EL (cell line): ENCODE measurements at places on chromosomes 3 and 15.
A peak's percentile ranks its signal among the peaks of the same experiment; 100 is the strongest.

GRCh38 chr3:172522871-172523818 is at the start of gene TNFSF10:
Gene TNFSF10 (minus strand): TSS chr3:172523430. CDS start chr3:172523384, 46 bp downstream.
- DNase-seq: peak; percentile 37

DNA sequence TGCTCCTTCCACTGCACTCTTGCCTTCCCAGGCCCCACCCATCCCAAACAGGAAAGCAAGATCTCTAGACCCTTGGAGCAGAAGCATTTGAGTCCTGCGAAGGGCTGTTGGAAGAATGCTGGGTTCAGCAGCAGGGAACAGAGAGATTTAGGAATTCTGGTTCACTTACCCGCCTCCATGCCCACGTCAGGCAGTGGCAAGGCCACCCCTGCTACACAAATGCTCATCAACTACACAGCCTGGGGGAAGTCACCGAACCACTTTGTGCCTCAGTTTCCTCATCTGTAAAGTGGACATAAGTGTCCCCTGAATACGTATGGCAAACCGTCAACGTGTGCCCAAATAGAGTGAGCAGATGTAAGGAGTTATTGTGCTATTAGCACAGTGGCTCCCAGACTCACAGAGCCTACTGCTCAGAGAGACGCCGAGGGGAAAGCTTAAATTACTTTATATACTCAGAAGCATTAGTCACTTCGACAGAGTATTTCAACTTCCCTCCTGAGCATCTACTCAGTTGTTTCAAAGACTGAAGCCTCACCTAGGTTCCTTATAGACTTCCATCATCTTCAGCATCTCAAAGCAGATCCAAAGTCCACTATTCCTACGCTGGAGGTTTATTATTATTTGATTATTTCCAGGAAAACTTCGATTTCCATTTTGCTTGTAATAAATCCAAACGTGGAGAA is 905 bp downstream of the HOMER2 start:
- peak; percentile 5 for DNase-seq

DNA sequence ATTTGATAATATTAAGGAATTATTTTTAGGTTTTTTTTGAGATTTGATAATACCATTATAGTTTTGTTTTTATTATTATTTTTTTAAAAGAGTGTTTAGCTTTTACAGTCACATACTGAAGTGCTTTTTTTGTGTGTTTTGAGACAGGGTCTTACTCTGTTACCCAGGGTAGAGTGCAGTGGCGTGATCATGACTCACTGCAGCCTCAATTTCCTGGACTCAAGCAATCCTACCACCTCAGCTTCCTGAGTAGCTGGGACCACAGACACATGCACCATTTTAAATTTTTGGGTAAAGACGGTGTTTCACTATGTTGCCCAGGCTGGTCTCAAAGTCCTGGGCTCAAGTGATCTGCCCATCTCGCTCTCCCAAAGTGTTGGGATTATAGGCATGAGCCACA is 73.0 kb downstream of the SUMF1 start:
- DNase-seq: peak; percentile 37

DNA sequence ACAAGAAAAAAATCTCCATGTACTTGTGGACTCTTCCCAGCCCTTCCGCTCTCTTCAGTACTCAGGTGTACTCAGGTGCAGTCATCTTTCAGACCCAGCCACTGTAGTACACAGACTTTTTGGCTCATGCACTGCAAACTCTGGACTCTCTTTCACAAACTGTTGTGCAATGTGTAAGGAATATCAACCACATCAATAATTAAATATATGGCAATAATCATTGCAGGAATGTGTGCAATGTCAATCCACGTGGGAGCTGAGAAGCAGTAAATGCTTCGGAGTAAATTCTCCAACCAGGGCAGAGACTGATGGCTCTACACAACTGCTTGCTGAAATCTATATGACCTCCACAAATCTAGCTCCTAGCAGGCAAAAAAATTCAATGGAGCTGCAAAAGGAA is 287.3 kb upstream of the COL8A1 start:
- DNase-seq: no peak

DNA sequence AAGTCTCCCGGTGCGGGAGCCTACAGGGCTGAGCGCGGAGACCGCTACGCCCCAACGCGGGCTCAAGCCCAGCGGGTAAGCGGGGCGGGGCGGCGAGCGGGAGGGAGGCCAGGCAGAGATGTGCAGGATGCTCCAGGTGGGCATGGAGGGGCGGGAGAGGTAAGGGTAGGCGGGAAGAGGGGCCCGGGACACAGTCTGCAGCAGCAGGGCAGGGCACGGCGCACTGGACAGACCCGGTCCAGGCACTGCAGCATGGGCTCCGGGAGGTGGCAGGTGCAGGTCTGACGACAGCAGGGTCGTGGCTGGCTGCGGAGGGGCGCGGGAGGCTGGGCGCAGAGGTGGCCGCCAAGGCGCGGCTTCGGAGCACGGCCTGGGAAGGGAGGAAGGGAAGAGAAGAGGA is 102.8 kb downstream of the GABRB3 start:
- DNase-seq: no peak

GRCh38 chr3:182626484-182627467 is 166.5 kb upstream of the ATP11B start:
- DNase-seq: no peak

DNA sequence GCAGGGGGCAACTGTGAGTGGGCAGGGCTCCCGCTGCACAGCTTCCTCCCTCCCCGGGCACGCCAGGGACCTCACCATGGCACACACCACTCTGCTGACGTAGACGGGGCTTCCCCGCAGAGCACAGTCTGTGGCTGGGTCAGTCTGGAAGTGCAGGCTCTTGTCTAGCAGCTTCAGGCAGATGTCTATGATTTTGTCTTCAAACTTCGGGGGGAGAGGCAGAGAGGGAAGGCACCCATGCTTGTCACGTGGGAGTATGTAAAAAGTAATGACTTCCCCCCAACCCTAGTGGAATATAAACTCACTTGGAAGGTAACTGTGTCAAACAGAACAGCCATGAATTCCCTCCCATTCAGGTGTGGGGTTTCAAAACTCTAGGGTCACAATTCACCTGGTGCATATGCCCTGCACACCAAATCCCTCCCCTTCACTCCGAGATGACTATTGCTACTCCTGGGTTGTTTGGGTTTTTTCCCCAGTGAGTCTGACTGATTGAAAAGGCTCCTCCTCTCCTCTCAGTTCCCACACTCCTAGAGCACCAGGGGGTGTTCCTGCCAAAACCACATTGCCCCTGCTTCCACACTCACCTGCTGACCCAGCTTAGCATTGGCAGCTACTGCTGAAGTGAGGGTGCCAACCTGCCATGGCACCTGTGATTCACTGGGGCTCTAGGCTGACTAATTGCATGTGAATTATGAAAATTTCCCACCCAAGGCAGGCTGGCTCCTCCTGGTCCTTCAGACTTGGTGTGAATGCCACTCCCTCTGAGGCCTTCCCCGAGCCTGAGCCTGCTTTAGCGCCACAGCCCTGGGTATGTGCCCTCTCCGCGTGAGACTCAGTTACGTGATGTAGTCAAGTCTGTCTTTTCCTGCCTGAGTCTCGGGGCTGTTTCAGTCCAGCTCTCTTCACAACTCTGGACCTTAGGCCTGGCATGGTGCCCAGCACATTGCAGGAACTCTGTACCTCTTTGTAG is 13.0 kb downstream of the TGM5 start:
- peak; percentile 45 for DNase-seq

DNA sequence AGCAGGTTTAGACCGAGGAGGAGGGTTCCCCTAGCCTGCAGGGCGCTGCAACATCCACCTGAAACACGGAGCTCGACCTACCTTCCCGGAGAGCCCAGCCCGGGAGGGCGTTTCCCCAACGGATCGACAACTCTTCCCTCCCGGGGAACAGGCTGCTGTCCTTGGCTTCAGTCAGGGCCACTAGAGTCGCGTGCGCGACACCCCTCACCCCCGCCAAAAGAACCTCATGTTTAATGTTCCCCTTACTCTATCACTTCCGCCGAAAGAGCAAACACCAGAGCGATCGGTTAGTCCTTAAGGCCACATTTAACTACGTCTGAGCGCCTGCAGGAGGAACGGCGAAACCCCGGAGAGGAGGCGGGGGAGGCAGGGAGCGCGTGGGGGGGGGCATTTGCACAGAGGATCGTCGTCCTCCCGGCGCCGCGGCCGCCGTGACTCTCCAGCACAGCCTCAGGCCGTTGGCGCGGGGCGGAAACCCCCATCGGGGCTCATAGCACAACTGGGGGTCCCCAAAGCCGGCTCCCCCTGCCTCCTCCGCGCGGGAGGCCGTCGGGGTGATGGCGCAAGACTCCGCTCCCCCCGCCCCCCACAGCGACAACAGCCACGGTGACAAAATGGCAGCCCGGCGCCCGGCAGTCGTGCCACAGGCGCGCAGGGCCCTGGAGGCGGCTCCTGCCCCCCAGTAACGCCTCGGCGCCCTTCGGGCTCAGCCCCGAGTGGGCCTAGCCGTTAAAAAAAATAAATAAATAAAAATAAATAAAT is 3.2 kb downstream of the ANP32A start:
- DNase-seq: peak; percentile 67

DNA sequence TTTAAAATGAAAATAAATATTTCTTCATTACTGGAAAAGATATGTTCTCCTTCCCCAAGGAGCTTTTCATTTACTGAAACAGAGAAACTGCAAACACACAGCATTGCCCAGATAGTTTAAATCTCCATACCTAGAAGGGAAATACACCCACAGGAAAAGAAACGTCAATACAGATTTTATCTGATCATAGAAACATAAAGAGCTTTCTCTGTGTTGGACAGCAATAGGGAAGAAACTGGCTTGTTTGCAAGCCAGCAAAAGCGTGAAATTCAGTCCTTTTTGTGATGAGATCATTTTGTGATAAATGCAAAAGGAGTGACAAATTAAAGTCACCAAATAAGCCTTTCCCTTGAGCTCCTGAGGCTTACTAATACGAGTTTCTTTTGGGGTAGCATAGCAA is 398.0 kb downstream of the TIGIT start:
- no peak for DNase-seq

DNA sequence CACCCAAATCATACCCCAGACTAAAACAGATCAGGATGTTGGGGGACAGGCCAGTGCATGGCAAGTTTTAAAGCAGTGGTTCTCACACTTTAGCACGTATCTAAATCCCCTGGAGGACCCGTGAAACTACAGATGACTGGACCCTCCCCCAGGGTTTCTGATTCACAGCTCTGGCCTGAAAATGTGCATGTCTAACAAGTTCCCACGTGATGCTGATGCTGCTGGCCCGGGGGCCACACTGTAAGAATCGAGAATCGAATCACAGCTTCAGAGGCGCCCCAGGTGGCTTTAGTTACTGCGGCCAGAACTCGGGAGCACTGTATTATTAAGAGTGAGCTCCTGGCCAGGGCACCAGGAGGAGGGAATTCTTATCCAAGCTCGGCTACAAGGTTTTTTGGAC is 11.6 kb downstream of the ADAMTS17 start:
- no peak for DNase-seq

DNA sequence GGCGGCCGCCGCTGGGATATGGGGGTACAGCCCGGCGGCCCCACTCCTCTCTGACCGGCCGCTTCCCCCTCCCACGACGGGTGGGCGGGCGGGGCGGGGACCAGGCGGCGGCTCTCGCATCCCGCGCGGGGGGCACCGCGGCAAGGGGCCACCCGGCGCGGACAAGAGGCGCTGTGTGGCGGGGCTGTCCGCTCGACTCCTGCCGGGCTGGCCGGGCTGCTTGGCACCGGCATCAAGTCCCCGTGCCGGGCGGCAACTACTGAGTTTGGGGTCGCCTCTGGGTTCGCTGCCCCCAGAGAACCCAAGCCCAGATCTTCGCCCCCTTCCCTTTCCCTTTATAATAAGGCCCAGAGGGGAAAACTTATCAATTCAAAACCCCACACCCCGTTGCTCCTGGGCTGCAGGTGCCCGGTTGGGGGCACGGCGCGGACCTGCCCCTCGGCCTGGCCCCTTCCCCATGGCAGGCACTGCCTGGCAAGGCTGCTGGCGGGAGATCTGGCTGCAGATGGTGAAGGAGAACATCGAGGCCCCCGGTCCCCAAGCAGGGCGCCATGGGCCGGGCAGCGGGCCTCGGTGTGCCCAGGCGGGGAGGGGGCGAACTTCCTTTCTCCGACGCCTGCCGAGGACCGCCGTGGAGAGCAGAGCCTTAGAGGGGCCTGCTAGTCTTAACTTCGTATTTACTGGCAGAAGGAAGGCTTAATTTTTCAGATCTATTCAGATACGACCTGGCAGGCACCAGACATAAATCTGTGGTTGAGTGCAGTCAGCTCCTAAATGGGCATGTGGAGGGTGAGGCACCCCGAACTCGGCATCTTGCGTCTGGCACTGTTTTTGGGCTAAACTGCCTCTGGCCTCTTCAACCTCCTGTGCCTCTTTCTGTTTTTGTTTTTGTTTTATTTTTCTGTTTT is 911 bp downstream of the APBA2 start:
- peak; percentile 14 for DNase-seq

DNA sequence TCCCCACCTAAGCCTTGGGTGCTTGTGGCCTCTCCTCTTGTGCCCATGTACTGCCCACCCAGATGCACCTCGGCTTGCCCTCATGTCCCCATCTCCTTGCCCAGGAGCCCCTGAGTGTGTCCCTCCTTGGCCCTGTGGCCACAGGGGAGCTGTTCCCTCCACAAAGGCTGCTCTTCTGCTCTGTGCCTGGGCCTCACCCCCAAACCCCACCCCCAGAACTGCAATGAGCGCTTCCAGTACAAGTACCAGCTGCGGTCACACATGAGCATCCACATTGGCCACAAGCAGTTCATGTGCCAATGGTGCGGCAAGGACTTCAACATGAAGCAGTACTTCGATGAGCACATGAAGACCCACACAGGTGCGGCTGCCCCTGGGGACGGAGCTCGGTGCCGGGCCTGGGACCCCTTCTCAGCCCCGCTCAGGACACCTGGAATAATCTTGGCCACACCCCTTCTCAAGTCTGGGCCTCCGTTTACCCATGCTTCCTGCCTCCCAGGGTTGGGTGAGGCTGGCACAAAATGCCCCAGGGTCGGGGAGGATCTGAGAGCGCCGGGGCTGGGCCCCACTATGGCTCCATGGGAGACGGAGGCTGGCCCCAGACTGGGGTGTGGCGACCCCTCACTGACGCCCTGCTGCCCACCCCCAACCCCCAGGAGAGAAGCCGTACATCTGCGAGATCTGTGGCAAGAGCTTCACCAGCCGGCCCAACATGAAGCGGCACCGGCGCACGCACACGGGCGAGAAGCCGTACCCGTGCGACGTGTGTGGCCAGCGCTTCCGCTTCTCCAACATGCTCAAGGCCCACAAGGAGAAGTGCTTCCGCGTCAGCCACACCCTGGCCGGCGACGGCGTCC is 10.3 kb downstream of the ZBTB47 start:
- DNase-seq: no peak
